ENCODE measurements at places on chromosomes 1 and 21.

DNA sequence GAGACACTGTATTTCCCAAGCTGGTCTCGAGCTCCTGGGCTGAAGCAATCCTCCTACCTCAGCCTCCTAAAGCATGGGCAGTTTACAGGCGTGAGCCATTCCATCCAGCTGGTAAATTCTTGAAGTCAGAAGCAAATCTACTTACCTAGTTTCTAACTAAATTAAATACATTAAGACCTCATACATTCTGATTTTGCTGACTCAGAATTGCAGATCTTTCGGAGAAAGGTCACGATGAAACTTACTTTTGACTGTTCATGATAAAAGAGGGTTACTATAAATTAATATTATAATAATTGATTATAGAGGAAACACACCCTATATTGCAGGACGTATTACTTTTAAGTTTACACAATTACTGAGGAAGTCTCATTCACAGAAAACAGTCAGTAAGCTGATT, 132.3 kb downstream of the ZZZ3 start:
- DNase-seq: no peak

DNA sequence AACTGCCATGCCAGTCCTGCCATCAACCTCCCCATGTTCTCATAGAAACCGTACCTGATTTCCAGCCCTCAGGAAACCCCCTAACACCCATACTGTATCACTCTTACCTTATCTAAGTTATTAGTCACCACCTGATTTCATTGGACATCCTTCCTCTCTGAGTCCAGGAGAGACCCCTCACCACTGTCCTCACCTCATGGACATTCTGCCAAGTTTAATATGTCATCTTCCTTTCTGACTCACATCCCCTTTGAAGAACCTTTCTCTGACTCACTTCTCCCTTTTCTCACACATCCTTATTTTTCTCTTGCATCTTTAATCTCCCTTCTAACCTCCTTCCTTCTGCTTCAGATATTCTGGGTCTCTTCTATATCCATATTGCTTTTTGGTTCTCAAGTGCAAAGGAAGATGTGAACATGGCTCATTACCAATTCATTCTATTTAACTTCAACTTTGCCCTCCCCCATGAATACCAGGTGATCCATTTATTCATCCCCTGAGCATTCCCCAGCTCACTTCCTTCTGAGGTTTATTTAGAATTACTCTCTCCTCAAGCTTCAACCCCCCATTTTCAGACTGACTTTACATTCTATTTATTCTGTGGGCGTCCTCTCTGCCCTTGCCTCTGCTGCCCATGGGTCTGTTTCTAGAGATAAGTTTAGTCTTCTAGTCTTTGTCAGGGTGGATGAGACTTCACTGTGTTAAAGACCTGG, 206.8 kb upstream of the ESRRG start:
- no peak for DNase-seq

DNA sequence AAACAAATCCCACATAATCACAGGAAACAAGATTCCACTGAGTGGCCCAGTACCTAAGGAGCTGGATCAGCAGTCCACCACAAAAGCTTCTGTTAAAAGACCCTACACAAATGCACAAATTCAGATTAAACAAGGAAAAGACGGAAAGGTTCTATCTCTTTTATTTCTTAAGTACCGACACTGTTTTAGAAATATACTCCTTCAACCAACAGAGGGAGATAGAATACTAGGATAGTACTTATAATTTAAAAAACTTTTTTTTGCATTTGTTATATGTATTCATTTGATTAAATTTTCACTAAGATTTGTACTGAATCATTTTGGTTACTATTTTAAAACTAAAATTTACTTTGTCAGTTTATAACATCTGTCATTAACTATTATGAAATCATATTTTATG, 12.5 kb downstream of the CDC7 start:
- DNase-seq: no peak

DNA sequence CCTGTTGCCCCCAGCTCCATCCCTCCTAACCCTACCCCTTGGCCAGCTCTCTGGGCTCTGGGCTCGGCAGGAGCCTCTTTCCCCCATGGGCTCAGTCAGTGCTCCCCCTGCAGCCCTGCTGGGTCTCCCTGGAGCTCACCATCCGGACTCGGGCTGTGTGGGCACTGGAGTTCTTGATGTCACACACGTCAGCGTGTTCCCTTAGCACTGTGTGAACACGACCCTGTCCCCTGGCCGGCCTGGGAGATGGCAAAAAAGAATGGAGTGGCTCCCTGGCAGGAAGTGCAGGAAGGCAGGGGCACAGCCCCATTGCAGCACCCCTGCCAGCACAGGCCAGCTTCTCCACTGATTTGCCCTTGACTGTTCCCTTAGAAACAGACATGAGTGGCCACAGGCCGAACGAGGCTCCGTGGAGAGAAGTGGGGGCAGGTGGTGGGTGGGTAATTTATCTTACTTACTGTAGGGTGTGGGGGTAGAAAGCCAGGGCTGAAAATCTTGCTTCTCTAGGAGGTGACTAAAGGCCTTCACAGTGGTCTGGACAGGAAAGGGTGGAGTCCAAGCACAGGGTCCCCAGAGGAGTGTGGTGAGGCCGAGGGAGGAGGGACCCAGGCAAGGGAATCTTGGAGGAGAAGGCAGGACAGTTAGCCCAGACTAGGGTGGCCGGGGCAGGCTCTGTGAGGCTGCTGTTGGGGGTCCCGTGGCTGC, 381.7 kb upstream of the VAMP3 start:
- DNase-seq: no peak
